CD4-positive, alpha-beta T cell (primary cell): ENCODE measurements at places on chromosomes 13 and 19. TPM values are rescaled to one million over a fixed set of nuclear protein-coding genes. Genes with fewer than 3 reads are reported as not detected.

The GDF15 gene
- not detected for total RNA-seq

The KL gene
- total RNA-seq: not detected

The SBSN gene
- total RNA-seq: not detected

The CEACAM1 gene
- 1.2 TPM for total RNA-seq

The KLK3 gene
- not detected for total RNA-seq

The ZNF570 gene
- 9.1 TPM for total RNA-seq

The CEACAM8 gene
- not detected for total RNA-seq
